Fibroblast of skin of right biceps (primary cell): ENCODE measurements at places on chromosomes 4 and X.

DNA sequence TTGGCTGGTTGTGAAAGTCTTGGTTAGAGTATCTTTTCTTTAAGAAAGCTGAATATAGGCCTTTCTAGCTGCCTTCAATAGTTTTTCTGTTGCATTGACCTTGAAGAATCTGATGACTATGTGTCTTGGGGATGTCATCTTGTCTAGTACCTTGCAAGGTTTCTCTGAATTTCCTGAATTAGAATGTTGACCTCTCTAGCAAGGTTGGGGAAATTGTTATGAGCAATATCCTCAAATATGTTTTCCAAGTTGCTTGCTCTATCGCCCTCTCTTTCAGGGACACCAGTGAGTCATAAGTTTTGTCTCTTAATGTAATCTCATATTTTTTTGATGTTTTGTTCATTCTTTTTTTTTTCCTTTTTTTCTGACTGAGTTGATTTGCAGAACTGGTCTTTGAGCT lies 194.7 kb downstream of the RAB28 start:
- DNase-seq, result peak; percentile 59

GRCh38 chr4:33592701-33593100 lies 2651.6 kb downstream of the ARAP2 start:
- DNase-seq, result no peak

- no peak for DNase-seq
These were observed 6.7 kb downstream of the ETFDH start for GRCh38 chr4:158678767-158679166.

DNA sequence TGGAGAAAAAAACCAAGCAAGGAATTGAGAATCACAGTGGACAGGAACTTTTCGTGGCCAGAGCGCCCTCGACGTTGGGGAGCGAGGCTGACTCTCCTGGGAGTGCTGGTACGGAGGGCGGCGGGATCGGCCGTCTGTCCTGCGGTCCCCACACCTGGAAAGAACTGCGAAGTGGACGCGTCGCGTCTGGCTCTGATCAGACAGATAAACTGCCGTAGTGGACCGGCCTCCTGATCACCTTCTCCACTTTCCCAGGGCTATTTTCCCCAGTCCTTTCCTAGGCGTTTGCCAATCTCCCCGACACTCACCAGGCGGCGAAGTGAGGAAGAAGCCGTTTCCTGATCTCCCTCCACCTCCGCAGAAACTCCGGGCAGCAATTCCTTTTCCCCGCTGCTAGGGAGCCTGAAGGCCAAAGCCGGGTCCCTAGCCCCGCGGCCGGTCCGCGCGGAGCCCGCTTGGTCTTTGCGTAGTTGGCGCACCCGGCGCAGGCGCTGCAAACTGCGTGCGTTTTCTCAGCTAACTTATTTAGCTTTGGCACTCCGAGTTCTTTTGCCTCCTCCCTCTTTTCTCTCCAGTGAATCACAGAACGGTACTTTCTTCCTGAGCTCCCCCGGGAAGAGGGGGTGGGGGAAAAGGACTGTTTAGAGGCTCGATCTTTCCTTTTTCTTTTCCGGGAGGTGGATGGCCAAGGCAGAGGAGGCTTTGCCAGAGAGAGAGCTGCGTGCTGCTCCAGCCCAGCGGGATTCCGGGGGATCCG lies at the start of gene ARSJ:
Gene ARSJ (minus strand): TSS at position 500 of the 757 bp plus-strand sequence. CDS start 813 bp downstream, outside the sequence.
- DNase-seq, result peak; percentile 92

DNA sequence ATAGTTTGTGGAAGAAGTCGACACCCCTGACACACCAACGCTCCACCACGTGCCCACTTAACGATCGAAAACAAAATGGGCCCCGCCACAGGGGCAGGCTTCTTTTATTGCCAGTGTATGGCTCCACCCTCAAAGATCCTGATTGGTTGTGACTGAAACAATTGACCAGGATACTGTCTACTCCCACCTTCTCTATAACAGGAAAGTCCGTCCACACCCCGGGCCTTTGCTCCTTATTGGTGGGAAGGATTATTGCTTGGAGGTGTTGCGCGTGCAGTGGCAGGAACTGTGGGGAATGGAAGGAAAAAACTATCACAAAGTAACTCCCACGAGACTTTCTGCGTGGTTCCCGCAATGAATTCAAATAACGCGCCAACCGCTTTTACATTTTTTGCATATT lies at the start of gene USP26:
Gene USP26 (minus strand): TSS at position 79 of the 400 bp plus-strand sequence. CDS start 68,889 bp downstream, outside the sequence.
- no peak for DNase-seq

GRCh38 chr4:13766761-13767540 lies 139.4 kb upstream of the BOD1L1 start:
- no peak for DNase-seq

DNA sequence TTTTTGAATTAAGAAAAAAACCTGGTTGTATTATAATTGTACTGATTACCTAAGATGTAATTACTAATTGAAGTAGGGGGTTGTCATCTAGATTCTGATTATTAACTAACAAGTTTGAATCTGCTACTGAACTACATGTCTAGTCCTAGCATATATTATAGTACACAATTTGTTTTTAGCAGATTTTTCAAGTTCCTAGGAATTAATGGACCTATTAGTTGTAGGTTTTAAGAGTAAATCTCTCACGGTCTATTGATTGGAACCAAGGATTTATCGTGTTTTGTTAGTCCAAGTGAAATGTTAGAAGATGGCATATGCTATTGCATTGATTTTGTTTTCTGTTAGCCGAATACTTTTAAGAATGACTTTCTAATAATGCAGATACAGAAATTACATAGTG lies 20.8 kb downstream of the PTPN13 start:
- no peak for DNase-seq

DNA sequence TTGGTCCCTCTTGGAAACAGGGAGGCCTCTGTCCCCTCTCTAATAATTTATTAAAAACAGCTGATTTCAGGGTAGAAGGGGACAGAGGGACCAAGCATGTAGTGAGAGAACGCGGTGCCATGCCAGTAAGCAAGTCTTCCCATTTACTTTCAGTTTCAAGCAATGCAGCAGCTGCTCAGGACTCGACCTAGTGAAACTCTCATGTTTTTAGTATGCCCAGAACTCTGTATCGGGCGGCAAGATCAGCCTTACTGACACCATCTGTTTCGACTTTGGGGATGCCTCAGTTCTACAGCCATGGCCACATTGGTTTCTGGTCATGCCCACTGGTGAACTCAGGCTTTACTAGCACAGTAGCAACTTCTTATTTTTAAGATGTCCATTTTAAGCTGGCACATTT lies 40.6 kb downstream of the ZNF81 start:
- DNase-seq, result no peak
